Inflammatory macrophage (primary cell): ENCODE measurements at places on chromosomes 6 and 20.

DNA sequence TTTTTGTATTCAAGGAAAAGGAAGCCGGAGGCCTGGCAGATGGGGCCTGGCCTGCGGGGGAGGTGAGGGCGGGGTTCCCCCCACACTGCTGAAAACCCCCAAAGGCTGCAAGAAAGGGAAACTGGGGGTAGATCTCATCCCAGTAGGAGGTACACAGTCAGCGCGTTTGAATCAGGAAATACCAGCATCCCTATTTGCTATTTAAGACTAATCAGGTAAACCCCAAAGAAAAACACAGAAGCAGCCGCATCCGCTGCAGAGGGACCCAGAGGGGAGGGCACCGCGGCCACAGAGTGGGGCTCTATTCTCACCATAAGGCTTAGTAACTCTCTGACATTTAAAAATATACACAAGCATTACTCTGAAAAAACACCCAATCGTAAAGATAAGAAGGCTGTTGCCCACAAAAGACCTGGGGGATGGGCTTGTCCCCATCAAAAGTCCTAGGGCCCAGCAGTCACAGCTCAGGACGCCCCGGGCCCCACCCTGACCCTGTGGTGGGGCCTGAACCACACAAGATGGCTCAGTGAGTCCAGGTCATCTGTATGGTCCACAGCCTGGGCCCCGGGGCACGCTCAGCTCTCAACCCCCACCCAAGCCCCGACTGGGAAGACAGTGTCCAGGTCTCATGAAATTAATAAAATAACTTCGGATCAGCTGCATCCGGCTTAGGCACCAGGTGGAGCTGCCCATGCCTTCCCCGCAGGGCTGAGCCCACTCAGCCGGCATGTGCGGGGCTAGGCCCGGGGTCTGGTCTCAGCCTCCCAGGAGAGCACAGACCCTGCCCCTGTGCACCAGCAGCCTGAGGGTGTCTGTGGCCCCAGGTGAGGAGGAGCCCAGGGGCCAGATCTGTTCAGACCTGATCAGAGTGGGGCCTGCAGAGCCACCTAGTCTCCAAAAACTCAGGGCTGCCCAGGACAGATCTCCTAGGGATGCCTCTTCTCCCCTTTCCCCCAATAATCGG is 31.0 kb downstream of the KCNQ2 start:
- peak; percentile 13 for DNase-seq

DNA sequence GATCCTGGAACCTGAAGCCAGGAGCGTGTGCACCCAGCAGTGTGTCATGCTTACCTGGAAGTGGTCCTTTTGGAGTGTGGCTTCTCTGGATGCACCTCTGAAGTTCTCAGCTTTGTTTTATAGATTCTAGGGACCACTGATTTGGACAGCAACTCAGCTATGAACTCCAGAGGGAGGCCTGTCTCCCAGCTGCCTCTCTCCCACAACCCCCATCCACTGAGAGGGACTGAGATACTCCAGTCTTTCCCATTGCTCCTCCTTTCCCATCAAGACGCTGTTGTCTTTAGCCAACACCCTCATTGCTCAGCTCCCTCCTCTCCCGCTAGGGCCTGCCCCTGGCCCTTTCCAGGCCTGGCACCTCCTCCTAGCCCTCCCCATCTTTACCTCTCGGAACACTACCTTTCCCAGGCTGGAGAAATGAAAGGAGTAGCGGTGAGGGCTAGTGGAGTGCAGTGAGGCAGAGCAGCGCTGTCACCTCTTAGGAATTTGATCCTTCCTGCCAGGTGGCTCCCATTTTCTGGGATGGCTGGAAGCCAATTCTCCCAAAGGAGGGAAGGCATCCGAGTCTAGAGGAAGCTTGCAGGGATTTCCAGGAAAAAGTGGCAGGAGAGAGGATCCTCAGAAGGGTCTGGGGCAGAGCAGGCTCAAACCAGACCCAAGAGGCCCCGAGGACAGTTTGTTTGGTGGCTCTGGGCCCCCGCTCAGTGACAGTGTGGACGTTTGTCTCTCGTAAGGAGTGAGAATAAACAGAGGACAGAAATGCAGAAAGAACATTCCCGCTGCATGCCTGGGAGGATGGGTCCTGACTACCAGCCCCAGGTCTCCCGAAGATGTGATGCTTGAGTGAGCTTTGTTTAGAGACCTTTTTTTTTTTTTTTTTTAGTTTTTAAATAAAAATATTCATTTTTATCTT is at the start of gene LRRN4:
TSS of gene LRRN4 (minus strand) at position 285 of the 913 bp plus-strand sequence. CDS start 1,261 bp downstream, outside the sequence.
- DNase-seq, result no peak

DNA sequence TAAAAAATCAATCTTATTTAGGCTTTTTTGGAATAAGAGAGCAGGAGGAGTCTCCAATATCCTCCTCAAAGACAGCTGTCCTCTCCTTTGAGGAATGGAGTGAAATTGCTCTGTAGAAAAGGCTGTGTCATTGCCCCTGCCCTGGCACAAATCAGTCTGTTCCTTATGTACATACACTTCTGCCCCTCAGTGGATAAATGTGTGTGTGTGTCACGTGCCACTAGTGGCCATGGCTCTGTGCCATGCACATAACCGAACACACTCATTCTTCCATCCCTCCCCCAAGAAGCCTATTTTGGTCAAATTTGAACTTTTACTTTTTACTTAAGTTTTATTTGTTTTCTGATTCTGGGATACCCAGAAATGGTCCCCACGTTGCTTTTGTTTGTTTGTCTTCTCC is 49.2 kb downstream of the ANKS1A start:
- DNase-seq, result no peak

DNA sequence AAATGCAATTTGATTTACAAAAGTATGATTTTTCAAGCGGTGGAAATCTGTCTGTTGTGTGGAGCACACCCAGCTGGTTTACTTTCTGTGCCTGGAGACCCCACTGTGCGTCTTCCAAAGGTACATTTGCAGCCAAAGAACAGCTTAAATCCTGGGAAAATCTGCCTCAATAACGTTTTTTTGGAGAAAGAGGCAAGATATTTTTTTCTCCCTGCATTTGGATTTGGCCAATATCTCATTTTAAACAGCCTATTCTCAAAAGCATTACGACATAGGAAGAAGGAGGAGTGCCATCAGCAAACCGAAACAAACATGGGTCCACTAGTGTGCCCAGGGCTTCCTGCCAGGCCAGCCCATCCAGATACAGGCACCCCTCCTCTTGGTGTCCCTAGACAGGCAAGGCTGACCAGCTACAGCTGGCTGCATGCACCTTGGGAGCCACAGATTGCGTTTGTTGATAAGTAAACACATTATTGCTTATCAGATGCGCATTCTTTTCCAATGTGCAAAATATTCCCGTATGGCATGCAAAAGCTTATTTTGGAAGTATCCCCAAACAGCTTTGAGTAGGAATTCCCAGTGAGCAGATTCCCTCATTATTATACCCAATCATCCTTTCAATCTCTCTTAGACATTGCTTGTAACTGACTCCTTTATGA is 184.5 kb upstream of the MARCKS start:
- no peak for DNase-seq

- DNase-seq, result no peak
Observed at GRCh38 chr6:129843573-129843972, 17.5 kb downstream of the TMEM244 start.

DNA sequence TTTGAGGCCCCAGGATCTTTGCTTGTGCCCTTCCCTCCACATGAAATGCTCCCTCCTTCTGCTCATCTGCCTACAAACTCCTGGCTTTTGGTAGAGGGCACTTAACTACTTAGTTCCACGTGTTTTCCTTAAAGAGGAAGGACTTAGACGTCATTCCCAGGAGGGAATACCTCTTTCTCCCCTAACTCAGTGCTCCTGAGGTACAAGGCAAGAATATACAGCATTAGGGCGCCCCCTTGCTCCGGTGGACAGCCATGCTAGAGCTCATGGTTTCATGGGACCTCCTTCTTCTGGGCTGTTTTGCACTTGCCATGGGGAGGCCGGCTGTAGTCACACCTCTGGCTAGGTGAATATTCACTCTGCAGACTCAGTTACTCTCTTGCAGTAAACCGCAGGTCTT is 93.8 kb upstream of the LY86 start:
- DNase-seq, result peak; percentile 62

DNA sequence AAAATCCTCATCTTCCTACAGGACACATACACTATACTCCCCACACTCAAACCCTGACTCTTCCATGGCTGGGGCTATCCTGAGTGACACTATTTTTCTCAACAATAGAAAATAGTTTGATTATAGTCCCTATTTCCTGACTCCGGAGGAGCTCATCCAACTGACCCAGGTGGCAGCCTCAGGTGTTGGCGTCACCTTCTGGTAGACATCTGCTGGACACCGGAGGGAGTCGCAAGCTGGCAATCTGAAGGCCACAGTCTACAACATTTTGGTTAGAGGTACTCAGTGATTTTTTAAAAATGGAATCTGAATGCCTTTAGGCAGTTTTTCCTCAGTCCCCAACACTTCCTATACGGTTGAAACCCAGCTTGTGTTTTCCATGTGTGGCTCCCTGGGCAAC is 32.2 kb upstream of the OCSTAMP start:
- no peak for DNase-seq

GRCh38 chr6:13916230-13916944 is 8.4 kb upstream of the RNF182 start:
- no peak for DNase-seq

DNA sequence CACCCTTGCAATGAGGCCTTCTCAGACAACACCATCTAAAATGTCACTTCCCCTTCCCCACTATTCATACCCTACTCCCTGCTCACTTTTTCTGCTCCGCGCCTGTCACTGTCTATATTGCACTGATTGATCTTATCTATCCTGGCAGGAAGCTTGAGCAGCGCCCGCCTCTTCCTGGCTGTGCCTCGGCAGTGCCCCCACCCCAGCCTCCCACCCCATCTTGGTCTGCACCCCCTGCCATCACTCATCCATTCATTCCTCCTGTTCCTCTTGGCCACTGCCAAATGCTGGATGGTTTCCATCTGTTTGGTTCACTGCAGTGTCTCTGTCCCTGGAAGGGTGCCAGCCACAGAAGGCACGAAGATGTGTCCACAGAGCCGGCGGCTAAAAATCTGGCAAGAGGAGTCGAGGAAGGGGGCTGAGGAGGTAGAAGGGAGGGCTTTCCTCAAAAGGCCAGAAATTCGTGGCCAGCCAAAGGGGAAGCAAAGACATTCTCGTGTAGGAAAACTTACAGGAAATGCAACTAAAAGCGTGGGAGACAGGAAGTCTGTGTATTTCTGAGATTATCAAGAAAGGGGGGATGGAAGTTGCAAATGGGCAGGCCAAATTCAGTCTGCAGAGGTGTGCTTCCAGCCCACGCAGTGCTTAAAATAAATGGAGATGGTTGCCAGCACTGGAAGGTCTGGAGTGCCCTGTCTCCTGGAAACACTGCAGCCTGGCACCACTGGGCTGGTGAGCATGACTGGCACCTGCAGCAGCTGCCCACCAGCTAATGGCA is 27.6 kb downstream of the SYNJ2 start:
- DNase-seq, result peak; percentile 76

DNA sequence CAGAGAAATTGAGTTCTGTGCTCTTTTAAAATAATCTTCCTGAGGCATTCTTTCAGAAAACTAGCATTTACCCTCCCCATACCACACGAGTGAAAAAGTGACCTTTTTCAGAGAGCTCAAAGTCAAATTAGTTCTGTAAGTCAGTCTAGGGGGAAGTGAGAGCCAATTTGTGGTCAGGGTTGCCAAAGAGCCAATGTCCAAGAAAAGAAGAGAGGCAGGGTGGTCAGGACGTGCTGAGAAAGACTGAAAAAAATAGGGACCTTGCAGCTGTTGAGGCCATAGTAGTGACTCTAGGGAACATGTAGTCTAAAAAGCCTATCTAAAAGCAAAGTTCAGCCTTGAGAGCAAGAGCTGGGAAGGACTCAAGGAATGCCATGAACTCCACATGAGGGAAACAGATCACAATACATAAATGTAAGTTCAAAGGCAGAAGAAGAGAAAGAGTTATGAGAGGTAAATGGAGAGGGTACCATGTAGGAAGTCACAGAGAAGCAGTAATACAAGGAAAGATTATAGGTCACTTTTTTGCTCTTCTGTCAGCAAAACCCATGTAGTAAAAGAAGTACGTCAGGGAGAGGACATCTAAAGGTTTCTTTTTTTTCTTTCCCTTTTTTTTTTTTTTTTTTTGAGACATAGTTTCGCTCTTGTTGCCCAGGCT is 565.1 kb upstream of the FLRT3 start:
- DNase-seq, result peak; percentile 5

GRCh38 chr6:27066381-27066780 is 181.1 kb upstream of the PRSS16 start:
- no peak for DNase-seq

- DNase-seq, result no peak
Observed at GRCh38 chr6:24069526-24069925, 56.5 kb upstream of the NRSN1 start.

- DNase-seq, result no peak
Observed at GRCh38 chr20:3728354-3728753, 4.1 kb upstream of the HSPA12B start.

- no peak for DNase-seq
Observed at GRCh38 chr6:21592953-21593352, 598 bp upstream of the SOX4 start.

DNA sequence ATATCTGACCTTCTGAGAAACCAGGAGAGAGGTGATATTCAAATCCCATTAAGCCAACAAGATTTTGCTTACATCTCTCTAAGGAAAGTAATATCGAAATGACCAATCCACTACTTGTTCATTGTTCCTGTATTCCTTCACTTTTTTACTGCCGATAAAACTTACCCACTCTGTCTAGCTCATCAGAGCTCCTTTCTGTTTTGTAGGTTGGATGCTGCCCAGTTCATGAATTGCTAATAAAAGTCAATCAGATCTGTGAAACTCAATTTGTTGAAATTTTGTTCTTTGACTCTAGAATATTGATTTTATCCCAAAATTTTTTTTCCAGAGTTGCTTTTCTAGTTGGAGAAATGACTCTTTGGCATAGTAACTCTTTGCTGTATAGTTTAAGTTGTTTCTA is 148.9 kb upstream of the INSM1 start:
- no peak for DNase-seq

DNA sequence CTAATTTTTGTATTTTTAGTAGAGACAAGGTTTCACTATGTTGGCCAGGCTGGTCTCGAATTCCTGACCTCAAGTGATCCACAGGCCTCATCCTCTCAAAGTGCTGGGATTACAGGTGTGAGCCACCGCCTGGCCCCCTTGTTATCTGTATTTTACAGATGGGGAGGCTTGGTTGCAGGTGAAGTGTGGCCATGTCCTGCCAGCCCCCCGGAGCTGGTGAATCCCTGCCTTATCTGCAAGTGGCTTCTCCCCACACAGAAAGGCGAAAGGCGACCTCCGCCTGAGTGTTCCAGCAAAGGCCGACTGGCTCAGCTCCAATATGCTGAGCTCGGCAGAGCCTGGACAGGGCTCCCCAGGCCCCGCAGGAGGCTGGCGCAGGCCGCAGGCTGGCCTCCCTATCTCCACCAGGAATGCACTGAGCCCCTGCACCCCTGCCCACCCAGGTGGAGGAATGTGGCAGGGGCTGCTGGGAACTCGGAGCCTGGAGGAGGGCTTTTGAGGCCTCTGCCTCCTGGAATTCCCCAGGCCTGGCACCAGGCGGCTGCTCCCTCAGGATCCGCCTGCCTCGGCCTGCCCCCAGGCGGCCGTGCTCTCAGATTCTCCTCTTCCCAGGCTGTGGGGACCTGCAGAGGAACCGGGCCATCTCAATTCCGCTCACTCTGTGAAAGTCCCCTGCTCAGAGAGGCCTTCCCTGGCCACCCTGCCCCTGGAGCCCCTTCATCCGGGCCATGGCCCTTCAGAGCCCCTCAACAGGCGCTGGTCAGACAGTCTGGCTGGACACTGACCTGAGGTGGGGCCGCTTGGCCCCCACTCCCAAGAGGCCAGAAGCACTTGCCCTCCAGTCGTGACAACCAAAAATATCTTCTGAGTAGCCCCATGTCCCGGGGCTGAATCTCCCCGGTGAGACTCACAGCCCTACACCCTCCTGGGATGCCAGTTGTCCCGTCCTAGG is 9.3 kb upstream of the LAMA5 start:
- no peak for DNase-seq
